Cortex of kidney (tissue), 1 donor: ENCODE measurements at places on chromosomes 6 and 20.

- DNase-seq, result no peak
Measured at GRCh38 chr6:29723262-29723665, at the start of gene HLA-F. Gene HLA-F (plus strand): TSS chr6:29723434. CDS start chr6:29723464, 30 bp downstream.

DNA sequence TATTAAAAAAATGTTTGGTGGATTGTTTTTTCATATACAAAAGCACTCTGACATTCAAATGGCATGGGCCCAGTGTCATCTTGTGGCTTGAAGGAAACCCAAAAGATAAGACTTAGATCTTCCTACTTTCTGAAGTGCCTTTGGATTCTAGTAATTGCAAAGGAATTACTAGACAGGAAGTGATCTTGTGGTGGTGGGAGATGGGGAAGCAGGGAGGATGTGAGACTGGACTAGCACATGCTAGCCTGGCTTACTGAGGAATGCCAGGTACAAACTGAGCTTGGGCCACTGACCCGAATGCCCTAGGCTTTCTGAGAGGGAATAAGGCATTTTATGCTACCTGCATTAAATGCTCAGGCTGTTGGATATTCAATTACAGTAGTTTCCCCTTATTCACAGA, 59.0 kb downstream of the AFG1L start:
- DNase-seq, result no peak

DNA sequence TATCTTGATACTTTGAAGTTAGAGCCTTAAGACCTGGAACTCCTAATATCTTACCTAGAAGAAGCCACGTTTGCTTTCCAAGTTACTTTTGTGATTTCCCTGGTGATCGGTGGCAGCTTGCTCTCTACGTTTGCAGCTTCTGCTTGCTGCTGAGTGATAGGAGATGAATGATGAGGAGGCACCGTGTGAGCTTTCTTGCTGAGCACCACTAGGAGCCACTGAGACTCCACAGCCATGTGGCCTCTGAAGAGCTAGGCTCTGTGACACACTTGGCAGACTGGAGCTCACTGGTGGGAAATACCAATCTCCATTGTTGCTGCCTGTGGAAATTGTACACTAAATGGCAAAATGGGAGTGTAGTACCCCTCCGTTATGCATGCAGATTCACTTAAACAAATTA, 161.8 kb downstream of the IBTK start:
- no peak for DNase-seq

DNA sequence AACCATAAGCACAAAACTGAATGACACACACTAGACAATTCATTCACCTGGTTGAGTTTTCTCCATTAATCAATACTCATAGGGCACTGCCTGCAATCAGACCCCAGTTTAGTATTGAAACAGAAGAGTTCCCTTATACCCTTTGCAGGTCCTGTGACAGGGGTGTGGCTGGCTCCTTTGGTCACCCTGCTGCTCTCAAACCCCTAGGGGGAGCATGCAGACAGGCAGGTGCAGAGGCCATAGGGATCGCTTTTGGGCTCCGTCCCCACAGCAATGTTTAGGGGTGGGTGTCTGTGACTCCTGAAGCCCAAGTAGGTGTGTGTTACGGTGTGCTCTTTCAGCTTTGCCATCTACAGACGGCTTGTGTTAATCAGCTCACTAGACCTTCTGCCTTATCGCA, 210.4 kb downstream of the CENPW start:
- no peak for DNase-seq

DNA sequence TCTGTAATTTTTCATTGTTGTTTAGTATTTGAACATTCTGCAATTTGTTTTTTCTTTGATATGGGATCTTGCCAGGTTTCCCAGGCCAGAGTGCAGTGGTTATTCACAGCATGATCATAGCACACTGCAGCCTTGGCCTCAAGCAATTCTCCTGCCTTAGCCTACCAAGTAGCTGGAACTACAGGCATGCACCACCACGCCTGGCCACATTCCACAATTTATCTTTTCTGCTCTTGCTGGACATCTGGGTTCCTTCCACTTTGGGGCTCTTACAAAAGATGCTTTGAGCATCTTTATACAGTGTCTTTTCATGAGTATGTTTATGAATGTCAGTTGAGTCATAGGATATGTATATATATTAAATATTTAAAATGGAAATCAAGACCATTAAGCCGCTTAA, 42.0 kb downstream of the PGM3 start:
- no peak for DNase-seq

GRCh38 chr6:170047823-170048222, 243.1 kb downstream of the DLL1 start:
- DNase-seq, result no peak

GRCh38 chr6:33140556-33140955, 51.7 kb downstream of the COL11A2 start:
- no peak for DNase-seq

DNA sequence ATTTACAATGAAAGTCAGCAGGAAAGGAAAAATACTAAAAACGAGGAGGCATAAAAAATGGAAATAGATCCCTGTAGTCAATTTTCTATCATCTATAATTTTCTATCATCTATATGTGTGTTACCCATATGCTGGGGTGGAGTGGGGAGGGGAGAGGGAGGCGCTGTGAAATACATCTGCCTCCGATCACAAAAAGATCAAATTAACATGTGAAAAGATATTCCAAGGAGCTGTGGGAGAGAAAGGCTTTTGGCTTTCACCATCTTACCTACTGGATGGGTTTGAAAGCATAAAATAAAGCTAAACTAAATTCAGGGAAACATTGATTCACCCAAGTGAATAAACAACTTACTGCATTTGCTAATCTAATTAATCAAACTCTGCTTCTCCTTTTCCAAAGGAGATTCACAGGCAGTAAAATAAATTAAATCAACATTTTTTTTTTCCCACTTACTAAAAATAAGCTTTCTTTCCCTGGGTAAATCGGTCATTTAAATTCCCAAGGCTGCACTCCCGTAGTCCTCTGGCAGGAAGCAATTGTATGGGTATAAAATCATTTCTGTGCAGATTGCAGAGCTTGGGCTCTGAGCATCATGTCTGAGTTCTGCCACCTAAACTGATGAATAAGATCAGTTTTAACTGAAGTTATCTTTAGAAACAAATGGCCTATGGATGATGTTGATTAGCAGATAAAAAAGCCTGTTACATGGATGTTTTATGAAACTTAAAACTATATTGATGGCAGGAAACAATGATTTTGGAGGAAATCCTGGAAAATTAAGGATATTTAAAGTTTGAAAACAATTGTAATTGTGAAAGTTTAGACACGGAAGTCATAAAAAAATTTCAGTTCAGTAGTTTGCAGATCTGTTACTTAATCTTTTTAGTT, 147.9 kb downstream of the SOX4 start:
- no peak for DNase-seq

- DNase-seq, result no peak
Measured at GRCh38 chr20:32528905-32529670, 56.0 kb downstream of the NOL4L start.

GRCh38 chr6:56959094-56959493, 4.2 kb downstream of the BEND6 start:
- no peak for DNase-seq
